Lung (tissue), 17 donors: ENCODE measurements at places on chromosomes 5 and 9. TPM values are rescaled to one million over a fixed set of nuclear protein-coding genes. Genes with fewer than 3 reads are reported as not detected.
A peak's percentile ranks its signal among the peaks of the same experiment; 100 is the strongest.

DNA sequence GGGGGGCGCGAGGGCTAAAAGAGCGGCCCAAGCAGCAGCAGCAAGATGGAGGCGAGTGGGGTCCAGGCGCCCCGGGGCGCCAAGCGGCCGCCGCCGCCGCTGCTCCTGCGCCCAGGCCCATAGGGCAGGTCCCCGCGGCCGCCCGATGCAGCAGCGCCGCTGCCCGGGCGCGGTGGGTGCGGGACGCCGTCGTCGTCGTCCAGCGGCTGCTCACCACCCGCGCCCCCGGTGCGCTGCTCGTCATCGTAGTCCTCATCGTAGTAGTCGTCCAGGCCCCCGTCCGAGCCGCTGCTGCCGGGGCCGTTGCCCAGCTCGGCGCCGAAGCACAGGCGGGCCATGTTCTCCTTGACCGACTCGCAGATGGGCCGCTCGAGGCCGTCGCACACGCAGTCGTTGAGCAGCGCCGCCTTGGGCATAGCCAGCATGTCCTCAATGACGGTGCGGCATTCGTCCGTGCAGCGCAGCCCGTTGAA, 1.5 kb downstream of the GAS1 start:
- peaks cover 7% of the 10 kb centered on the region for H3K4me1 ChIP-seq
- DNase-seq: peak; percentile 73
- H3K4me3 ChIP-seq: peak overlapping the region; percentile 81
- peak overlapping the region; percentile 93 for H3K27ac ChIP-seq
- H3K36me3 ChIP-seq: peaks cover 2% of the 10 kb centered on the region

DNA sequence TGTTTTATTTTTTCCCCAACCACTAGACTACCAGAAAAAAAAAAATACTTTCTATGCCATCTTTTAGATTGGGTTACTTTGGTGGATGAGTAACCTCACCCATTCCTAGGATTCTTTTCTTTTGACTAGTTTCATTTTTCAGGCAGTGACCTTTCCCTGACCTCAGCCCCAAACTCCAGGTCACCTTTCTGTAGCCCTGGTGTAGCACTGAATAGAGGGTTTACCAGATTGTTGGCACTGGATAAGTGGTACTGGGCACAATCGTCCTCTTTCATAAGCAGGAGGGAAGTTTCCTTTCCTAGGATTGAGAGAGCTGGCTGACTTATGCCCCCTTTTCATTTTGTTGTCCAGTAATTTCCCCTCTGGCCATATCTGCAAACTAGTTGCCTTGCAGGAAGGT, 169.4 kb upstream of the TMEM161B start:
- no peak overlapping the region for H3K27ac ChIP-seq
- no peaks in the 10 kb centered on the region for H3K27me3 ChIP-seq
- no peaks in the 10 kb centered on the region for H3K36me3 ChIP-seq
- no peak for DNase-seq
- no peak overlapping the region for H3K4me3 ChIP-seq

DNA sequence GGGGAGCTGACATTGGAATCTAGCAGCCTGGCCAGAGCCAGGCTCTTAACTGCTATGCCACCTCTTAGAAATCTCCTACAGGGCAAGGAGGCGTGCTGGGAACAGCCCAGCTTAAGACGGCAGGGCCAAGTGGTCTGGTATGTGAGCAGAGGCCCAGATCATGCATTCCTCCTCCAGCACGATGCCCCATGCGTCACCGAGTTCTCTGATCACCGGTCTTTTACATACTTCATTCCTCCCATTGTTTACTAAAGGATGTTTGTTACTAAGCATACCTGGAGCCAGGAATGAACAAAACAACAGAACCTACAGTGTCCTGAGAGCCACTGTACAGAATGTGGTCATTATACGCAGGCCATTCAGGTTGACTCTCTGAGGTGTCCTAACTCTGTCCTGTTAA, 73.8 kb downstream of the TRIO start:
- H3K27ac ChIP-seq: no peak overlapping the region
- H3K4me1 ChIP-seq: peaks cover 33% of the 10 kb centered on the region
- no peak for DNase-seq
- no peaks in the 10 kb centered on the region for H3K27me3 ChIP-seq

- no peak overlapping the region for H3K27ac ChIP-seq
- no peaks in the 10 kb centered on the region for H3K36me3 ChIP-seq
- H3K27me3 ChIP-seq: no peaks in the 10 kb centered on the region
- H3K4me3 ChIP-seq: no peak overlapping the region
Observed at GRCh38 chr9:79912318-79913070, 340.7 kb downstream of the TLE4 start.

DNA sequence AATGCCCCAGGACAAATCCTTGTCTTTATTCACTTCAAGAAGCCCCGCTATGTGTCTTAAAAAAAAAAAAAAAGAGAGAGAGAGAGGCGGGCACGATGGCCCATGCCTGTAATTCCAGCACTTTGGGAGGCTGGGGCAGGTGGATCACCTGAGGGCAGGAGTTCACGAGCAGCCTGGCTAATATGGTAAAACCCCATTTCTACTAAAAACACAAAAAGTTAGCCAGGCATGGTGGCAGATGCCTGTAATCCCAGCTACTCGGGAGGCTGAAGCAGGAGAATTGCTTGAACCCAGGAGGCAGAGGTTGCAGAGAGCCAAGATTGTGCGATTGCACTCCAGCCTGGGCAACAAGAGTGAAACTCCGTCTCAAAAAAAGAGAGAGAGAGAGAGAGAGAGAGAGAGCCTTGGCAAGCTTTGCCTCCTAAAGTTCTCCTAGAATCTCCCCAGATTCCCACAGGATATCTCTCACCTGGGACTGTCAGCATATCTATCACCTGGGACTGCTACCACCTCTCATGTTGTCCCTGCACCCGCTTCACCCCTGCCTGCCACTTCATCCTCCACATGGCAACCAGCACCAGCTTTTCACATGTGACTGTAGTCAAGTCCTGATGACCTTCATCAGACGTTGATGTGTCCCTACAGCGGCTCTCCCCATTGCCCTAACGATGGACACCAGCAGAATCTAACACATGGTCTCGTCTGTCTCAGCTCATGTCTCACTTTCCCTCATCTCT, 5.8 kb downstream of the ITK start:
- H3K4me1 ChIP-seq: no peaks in the 10 kb centered on the region
- H3K27ac ChIP-seq: no peak overlapping the region
- H3K36me3 ChIP-seq: no peaks in the 10 kb centered on the region
- DNase-seq: no peak
- H3K4me3 ChIP-seq: no peak overlapping the region

DNA sequence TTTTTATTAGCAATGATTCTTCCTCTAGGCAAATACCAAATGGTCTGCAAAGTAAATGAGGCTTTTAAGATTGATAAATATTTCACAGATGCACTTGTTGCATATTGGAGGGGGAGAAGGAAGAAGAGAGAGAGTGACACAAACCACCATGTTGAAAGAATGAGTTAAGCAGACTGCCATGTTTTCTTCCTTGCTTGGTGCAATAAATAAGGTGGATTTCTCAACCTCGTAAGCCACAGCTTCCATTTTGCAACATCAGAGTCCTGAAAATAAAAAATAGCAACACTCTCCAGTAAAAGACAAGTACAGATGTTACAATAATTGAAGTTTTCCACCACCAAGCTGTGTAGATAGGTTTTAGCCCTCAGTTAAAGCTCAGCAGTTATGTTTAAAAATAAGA, 202.9 kb downstream of the SGCD start:
- no peaks in the 10 kb centered on the region for H3K36me3 ChIP-seq
- H3K27me3 ChIP-seq: no peaks in the 10 kb centered on the region
- H3K4me1 ChIP-seq: peaks cover 7% of the 10 kb centered on the region

DNA sequence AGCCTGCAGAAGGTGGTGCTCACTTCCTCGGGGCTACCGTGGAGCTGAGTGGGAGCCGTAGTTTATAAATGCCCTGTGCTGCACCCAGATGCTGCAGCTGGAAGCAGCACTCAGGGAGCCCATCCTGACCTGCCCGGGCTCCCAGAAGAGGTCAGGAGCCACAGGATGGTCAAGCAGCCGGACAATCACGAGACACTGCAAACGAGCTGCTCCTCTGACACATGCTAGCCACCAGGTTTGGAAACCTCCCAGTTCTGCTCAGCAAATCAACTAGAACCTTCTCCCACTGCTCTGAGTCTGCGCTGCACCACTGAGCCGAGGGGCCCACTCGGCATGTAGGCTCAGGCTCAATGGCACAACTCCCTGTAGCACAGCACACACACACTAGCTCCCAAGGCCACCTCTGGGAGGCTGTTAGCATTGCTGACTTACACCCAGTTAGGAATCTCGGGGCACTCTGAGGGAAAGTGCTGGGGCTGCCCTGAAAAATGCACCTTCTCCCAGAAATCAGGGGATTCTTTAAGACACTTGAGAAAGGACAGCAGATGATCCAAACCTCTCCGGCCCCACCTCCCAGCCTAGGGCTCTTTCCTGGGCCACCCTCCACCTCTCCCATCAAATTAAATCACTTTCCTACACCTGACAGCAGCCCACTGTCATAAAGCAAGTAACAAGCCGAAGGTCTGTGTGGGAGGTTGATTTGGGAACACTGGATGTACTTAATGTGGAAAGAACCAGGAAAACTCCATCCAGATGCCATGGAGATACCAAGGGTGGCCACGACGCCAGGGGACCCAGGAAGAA, 59.1 kb downstream of the PSMB7 start:
- H3K4me1 ChIP-seq: no peaks in the 10 kb centered on the region
- DNase-seq: no peak
- peaks cover 9% of the 10 kb centered on the region for H3K36me3 ChIP-seq
- no peaks in the 10 kb centered on the region for H3K27me3 ChIP-seq
- no peak overlapping the region for H3K4me3 ChIP-seq

DNA sequence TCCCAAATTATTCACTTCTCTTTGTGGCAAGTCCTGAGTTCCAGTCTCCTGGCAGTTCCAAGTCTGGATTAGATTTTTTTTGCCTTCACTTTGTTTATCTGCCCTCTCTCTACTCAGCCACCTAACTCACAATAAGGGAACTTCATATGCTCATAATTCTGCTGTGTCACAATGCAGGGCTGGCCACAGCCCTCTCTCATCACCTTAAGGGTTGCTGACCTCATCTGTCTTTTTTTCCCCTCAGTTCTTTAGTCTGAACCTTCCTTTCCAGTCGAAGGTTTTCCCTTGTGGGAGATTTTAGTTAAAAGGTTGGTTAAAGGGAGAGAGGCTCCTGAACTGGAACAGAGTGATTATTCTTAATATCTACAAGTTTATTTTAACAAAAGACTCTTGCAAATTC, 4.1 kb downstream of the BAG1 start:
- no peaks in the 10 kb centered on the region for H3K27me3 ChIP-seq
- no peak for DNase-seq
- H3K36me3 ChIP-seq: peaks cover 32% of the 10 kb centered on the region
- peaks cover 2% of the 10 kb centered on the region for H3K4me1 ChIP-seq

DNA sequence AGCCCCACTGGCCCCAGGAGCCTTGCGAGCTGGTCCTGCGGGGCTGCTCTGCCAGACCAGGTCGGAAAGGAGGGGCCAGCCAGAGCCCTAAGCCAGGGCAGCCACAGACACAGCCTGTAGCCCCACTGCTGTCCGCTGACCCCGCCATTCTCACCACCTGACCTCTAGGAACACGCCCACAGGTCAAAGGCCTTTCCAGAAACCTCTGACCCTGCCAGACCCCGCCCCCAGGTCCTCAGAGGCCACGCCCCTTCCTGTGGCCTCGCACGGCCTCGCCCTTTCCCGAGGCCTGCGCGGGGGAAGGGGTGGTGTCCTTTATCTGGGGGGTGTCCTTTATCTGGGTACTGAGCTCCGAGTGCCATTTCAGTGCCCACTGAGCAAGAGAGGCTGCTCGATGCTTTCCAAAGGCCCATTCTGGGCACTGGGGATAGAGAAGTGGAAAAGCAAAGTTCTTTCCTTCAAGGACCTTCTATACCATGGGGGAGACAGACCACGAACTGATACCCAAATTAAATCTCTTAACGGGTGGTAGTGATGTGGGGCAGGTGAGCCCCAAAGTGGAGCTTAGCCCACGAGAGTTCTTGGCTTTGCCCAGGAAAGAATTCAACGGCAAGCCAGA, 46.5 kb downstream of the P4HA2 start:
- H3K27ac ChIP-seq: no peak overlapping the region
- no peaks in the 10 kb centered on the region for H3K27me3 ChIP-seq
- peaks cover 8% of the 10 kb centered on the region for H3K4me1 ChIP-seq

- no peak overlapping the region for H3K27ac ChIP-seq
- no peaks in the 10 kb centered on the region for H3K36me3 ChIP-seq
- no peak for DNase-seq
- H3K4me3 ChIP-seq: no peak overlapping the region
Observed at GRCh38 chr9:30519756-30520155, 1864.7 kb upstream of the ACO1 start.

Gene UGCG
- total RNA-seq: 39.0 TPM

GRCh38 chr5:121963392-121963791, 1.6 kb downstream of the SRFBP1 start:
- no peaks in the 10 kb centered on the region for H3K36me3 ChIP-seq
- H3K4me1 ChIP-seq: peaks cover 10% of the 10 kb centered on the region
- DNase-seq: no peak
- peaks cover 2% of the 10 kb centered on the region for H3K27me3 ChIP-seq
- H3K4me3 ChIP-seq: no peak overlapping the region
- H3K27ac ChIP-seq: no peak overlapping the region

DNA sequence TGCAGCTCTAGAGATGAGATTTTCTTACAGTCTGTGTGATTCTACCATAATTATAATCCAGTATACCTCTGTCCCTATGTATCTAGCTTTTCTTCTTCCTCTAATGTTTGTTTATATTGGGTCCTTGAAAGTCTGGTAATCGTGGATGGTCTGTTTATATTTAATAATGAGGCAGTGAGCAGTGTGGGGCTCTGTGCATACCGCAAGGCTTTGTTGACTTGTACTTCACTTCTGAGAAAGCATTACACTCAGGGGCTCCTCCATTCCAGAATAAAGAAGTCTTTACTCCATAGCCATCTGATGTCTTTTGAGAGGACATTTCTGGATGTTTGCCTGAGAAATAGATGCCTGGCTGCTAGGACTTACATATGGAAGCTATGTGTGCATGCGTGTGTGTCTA, 4.5 kb upstream of the MPDZ start:
- peaks cover 2% of the 10 kb centered on the region for H3K4me1 ChIP-seq
- H3K36me3 ChIP-seq: no peaks in the 10 kb centered on the region
- no peak overlapping the region for H3K4me3 ChIP-seq
- peak; percentile 17 for DNase-seq
- H3K27me3 ChIP-seq: no peaks in the 10 kb centered on the region
- H3K27ac ChIP-seq: no peak overlapping the region

Gene CTNND2
- 1.1 TPM for total RNA-seq

Gene PTCH1
- total RNA-seq: 19.4 TPM
